Activated CD4-positive, alpha-beta T cell treated with anti-CD3 and anti-CD28 coated beads for 4 hours (primary cell): ENCODE measurements at places on chromosomes 6 and 20.

DNA sequence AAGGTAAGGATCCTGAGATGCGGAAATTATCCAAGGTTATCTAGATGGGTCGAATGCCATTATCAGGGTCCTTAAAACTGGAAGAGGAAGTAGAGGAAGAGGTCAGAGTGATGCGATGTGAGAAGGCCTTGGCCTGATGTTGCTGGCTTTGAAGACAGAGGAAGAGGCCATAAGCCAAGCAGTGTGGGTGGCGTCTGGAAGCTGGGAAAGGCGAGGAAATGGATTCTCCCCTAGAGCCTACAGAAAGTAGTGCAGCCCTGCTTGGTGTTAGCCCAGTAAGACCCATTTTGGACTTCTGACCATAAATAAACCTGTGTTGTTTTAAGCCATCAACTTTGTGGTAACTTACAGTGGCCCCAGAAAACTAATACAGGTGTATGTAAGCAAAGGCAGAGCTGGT, 2.0 kb downstream of the SRXN1 start:
- DNase-seq = no peak

DNA sequence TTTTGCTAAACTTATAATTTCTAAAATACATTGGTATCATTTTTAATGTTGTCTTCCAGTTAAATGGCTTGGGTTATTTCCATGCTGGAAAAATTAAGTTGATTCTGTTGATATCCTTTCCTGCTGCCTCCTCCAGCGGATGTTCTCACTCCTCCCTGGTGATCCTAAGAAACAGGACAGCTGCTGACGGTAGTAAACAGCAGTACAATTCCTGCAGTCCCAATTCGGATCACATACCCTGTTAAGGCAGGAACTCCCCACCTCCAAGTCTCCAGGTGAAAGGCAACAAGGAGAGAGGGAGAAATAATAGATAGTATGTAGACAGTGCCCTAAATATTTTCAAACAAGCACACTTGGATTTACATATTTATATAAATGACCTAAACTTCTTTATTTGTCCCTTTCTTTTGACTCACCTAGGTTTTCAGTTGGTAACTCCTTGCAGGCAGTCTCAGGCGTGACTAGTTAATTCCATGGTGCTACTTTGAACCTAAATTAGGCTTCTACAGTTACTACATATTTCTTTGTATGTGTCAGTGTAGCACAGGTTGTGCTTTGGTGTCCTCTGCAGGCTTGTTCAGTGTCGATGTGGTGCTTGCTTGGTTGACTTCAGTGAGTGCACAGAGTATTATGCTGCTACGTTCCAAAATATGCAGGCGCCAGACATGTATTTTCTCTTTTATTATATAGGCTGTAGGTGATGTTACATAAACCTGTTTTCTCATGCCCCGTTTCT, 126.0 kb downstream of the ADGRB3 start:
- DNase-seq = no peak

- no peak for DNase-seq
These were observed 40.1 kb upstream of the ANKEF1 start for GRCh38 chr20:9994676-9995075.

DNA sequence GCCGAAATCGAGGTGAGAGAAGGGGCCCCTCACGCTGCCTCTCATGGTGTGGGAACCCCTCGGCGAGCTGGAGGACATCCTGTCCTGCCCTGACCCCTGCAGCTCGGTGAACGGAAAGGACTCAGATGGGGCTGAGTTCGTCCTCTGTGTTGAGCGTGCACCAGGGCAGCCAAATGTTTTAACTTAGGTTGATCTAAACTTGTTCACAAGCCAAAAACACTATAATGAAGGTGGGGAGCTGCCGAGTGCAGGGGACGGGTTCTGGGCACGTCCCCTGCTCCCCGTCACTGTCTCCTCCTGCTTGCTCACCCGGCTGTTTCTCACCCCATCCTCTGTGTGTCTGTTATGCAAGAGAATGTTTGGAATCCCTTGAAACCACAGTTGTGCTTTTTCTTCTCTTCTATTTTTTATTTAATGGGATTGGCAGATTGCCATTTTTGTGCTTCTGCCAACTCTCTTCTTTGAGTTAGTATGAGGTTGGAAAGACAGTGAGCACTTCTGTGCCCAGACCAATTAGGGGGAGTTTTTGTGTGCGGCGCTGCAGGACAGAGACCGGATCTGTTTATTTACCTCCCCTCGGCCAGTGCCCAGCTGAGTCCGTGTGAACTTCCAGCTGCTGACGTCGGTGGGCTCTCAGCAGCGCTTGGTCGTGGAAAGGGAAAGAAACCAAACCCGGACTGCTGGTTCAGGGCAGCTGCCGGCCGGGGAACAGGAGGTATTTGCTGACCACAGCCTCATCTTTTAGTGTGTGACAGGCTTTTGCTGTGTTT, 158.1 kb downstream of the DTNBP1 start:
- DNase-seq = no peak

DNA sequence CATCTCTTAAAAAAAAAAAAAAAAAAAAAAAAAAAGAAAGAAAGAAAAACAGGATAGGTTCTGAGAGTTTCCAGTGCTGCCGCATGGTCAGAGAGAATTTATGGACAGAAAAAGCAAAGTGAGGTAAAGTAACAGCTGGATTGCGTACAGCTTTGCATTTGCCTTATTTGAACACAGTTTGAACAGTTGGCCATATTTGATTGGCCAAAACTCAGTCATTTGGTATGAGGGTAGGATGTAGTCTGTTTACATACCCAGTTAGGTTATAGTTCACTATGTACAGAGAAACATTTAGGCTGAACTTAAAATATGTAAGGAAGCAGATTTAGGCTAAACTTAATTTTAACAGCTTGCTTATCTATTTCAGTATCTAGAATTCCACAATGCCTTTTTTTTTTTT, 17.5 kb upstream of the L3MBTL1 start:
- DNase-seq = no peak

DNA sequence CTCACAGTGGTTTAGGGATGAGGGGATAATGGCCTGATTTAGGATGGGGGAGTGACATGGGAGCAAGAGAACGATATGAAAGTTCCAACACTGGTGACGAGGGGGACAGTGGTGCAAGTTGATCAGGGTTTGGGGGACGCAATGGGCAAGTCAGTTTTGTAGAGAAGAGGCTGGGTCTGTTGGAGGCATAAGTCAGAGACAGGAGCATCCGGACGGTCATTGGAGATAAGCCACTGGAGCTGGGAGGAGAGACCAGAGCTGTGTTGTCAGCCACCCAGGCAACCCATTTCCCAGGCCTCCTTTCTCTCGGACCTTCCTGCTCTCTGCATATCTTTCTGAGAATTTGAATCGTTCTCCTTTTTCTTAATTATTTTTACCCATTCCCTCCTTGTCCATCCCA, 9.5 kb downstream of the DNPH1 start:
- no peak for DNase-seq

DNA sequence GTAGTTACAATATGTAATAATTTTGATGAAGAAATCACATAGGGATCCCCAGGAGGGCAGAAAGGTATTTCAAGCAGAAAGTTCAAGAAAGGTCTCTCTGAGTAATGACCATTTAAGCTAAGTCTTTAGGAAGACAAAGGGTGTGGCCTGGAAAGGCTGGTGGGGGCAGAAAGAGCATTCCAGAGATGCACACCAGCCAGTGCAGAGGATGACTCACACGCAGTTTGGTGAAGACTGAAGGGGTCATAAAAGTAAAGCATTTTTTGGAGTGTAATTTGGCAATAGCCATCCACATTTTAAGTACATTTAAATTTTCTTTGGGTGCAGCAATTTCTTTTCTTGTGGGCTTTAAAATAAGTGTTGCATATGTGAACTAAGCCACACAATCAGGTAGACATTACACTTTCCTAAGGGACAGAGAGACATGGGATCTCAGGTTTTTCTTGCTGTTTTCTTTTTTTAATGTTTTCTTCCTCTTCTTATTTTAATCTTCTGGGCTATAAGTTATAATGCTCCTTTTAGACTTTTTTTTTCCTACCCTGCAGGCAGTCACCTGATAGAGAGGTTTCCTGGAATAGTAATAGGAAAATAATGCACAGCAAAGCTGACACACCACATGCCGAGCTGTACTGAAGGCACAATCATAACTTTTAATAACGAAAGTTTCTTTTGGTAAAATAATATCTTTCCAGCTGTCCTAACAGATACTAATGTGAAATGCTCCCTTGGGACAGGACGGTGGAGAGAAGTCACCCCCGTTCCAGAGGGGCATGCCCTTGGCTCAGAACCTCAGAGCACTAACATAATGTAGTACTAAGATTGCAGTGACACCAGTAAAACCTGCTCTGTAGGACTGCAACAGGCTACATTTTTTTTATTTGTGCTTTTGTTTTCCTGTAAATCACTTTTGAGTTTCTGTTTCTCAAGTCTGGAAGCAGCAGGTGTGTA, 49.6 kb upstream of the PTPRK start:
- DNase-seq = no peak

GRCh38 chr20:48924756-48925109, 3.2 kb downstream of the ARFGEF2 start:
- no peak for DNase-seq

DNA sequence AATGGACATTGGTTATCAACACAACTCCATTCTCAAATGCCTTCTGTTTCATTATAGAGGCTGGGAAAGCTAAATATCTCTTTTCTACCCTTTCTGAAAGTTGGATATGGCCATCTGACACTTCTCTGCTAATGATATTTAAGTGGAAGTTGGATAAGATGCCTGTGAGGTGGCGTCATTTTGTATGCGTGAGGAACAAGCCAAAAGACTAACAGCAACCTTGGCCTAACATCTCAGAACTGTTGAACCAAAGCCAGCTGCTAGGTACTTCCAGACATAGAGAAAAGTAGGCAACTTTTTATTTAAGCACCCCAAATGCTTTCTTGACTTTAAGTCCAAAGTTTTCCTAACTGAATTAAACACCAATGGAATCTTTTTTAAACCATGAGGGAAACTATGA, 708.4 kb downstream of the CD109 start:
- no peak for DNase-seq

- DNase-seq = no peak
These were observed 172.0 kb downstream of the MYLK4 start for GRCh38 chr6:2578767-2579166.

GRCh38 chr6:18503206-18503592, 116.0 kb downstream of the RNF144B start:
- no peak for DNase-seq

DNA sequence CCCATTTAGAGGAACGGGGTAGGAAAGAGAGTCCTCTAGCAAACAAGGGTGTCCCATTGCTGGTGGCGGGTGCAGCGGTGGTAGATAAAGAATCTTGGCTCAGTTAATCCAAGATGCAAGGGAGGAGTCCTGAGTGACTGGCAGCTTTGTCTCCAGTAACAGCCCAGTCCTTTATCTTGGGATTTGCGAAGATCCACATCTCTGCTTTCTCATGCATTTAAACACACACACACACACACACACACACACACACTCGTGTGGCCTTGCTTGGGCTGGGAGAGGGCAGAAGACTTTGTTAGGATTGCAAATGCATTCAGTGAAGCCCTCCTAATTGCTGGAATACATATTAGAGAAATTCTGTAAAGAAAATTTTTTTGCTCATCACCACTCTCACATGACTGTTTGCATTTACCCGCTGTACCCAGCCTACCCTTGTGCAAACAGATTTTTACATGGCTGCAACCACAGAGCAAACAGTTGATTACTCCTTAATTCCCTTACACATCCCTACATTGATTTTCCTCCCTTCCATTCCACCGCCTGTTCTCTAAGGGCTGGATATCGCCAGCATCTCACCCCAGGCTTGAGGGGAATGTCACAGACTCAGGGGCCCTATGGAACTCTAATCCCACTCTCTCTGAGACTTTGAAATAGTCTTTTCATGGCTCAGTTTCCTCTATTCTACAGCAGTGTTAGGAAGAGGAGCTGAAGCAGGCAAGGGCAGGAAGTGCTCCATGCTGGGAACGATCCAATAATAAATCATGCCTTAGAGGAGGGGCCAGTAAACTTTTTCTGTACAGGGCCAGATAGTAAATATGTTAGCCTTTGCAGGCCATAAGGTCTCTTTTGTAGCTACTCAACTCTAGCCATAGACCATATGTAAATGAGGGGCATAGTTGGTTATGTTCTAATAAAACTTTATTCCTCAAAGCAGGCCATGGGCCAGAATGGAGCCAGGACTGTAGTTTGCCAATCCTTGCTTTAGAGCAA, 3.5 kb downstream of the C6orf132 start:
- DNase-seq = no peak

GRCh38 chr20:43304598-43304997, 114.9 kb upstream of the PTPRT start:
- no peak for DNase-seq

- DNase-seq = peak; percentile 82
These were observed 58.9 kb downstream of the ZNF831 start for GRCh38 chr20:59222253-59223181.

GRCh38 chr6:25193460-25194171, 85.6 kb upstream of the CARMIL1 start:
- no peak for DNase-seq

- no peak for DNase-seq
These were observed 56.5 kb downstream of the PTPRK start for GRCh38 chr6:128463942-128464341.

DNA sequence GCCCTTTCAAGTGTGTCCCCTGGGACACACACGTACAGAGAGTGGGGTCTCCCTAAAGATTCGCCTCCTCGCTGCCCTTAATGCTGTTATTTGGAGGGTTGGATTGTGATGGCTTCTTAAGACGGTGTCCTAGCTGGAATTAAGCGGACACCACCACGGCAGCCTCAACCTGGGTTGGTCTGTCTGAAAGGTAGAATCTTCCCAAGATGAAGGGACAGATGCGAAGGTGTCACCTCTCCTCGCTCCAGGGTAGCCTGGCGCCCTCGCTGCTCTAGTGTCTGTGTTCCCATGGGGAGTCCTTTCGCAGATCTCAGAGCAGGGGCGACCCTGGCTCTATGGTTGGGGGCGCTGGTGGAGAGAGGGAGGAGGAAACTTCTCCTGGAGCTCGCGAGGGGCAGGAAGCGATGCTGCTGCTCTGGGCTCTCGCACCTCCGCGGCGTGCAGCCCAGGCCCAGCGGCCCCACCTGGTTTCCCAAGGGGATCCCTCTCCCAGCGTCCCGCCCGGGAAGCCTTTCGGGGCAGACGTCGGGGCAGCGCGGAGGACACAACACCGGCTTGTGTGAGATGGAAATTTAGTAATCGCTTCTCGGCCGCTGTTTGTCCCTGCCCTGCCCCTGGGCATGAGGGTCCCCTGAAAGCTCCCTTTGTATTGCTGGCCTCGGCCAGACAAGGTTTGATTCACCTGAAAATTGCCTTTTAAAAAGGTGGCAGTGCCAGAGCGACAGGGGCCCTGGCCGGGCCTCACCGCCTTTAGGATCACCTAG, 1.7 kb downstream of the RSPO3 start:
- no peak for DNase-seq

DNA sequence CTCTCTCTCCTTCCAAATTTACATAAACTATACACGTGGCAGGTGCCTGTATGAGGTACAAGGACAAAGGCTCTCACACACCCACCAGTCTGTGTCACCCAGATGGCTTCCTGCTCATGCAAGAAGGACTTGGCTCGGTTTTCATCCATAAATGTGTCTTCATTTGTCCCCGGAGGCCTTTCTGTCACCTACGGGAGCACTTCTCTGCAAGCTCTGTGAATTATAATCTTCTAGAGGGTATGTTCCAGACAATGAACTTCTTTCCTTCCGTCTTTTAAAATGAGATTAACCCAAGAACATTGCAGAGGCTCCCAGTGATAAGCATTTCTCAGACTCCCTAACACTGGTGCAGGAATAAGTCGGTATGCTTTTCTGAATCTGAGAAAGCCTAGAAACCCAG, 123.6 kb downstream of the PTPRT start:
- no peak for DNase-seq

- no peak for DNase-seq
These were observed 1130.2 kb upstream of the MAP3K7 start for GRCh38 chr6:91717094-91717493.

GRCh38 chr6:43983632-43984031, 143.6 kb downstream of the MRPL14 start:
- DNase-seq = no peak
